ENCODE measurements at places on chromosomes 6 and 20.

DNA sequence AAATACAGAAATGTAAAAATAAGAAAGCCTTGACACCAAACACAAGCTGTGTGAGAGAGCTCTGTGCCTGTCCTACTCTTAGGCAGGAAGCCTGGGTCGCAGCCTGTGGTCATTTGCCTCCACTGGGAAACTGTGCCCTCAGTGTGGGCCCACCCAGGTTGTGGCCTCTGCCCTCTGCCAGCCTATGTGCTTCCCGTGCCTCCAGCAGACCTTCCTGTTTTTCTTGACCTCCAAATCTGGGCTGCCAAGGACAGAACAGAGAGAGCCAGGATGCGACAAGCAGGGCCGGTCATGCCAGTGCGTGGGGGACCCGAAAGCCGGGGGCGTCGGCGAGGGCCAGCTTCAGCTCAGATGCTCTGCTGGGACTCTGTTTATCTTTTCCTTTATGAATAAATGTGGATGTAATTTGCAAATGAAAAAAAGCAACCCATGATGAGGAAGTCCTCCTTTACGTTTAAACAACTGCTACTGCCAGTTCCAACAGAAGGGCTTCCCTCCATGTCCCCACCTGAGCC is 189.2 kb upstream of the EXOC2 start:
- DNase-seq, result no peak

- no peak for DNase-seq
These were observed 64.5 kb downstream of the CTNNBL1 start for GRCh38 chr20:37758332-37758731.

- DNase-seq, result no peak
These were observed 7.4 kb upstream of the SLC22A2 start for GRCh38 chr6:160265869-160266476.

DNA sequence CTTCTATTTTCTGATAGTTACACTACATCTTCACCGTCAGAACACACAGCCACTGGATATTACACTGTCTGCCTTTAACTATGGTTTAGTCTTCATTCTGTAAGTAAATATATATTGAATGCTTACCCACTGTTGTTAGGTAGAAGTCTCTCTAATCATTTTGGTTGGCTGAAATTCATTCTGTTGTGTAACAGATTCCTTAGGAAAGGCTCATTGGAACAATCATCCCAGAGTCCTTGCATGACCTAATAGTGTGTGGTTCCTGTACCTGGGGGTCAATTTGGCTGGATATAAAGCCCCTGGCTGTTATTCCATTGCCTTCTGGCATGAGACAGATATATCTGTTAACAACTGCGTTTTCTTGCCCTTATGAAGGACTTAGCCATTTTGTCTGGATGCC is 9.9 kb downstream of the BLOC1S5 start:
- no peak for DNase-seq

DNA sequence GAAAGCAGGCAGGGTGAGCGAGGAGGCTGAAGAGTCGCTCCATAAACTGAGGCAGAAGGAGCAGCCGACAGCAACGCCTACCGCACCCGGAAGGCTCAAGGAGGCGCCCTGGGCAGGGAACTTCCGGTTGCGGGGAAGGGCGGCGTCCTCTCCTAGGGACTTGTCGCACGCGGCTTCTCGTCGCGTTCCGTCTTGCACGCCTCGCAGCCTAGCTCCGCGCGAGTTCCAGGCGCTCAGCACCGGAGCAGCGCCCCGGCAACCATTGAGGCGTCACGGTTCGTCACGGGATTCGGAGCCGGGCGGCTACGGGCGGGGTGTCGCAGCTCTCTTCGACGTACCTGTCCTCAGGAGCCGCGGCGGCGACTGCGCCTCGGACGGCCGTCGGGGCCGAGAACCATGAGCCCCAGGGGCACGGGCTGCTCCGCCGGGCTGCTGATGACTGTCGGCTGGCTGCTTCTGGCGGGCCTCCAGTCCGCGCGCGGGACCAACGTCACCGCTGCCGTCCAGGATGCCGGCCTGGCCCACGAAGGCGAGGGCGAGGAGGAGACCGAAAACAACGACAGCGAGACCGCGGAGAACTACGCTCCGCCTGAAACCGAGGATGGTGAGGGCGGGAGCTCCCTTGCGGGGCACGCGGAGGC is at the start of gene SPACA1:
Gene SPACA1, plus strand, starts transcription at position 332 of the 641 bp plus-strand sequence. Its CDS starts 65 bp downstream, at position 397.
- DNase-seq, result no peak

DNA sequence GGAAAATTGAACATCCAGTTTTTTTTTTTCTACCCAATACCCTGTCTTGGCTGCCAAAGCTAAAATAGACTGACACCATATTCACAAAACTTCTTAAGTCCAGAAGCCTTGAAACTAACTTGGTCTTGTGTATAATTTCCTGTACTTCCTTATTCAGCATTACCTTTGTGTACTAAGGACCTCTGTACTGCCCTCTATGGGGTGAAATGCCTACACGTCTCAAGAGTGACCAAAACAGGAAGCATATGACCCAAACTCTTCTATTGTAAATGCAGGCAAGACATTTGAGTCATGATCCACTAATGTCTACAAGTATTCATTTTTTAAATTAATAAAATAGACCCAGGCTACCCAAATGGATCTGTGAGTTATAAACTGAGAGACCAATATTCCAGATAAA is 50.4 kb downstream of the HMGCLL1 start:
- DNase-seq, result no peak

DNA sequence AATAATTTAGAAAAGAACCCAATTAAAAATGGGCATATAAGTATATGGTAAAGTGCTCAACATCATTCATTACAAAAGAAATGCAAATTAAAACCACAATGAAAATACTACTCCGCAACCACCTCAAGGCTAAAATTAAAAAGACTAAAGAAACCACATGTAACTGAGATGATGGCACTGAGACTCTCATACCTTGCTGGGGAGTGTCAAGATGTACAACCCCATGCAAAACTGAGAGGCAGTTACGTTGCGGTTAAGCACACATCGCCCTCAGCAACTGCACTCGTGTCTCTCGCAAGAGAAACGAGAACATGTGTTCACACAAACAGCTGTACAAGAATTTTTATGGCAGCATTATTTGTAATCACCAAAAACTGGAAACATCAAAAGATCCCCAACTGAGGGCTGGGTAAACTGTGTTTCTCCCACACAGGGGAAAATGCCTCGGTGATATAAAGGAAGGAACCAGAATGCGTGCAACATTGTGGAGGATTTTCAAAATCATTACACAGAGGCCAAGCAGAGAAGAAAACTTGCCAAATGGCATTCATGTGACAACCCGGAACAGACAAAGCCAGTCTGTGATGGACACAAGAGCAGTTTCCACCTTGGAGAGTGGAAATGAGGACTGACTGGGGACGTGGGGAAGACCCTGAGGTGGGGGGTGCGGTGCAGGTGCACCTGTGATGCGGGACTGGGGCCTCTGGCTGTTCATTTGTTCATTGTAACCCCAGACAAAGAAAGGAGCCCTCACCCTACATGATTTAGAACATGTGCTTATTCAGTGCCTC is 144.9 kb downstream of the WDR27 start:
- no peak for DNase-seq

DNA sequence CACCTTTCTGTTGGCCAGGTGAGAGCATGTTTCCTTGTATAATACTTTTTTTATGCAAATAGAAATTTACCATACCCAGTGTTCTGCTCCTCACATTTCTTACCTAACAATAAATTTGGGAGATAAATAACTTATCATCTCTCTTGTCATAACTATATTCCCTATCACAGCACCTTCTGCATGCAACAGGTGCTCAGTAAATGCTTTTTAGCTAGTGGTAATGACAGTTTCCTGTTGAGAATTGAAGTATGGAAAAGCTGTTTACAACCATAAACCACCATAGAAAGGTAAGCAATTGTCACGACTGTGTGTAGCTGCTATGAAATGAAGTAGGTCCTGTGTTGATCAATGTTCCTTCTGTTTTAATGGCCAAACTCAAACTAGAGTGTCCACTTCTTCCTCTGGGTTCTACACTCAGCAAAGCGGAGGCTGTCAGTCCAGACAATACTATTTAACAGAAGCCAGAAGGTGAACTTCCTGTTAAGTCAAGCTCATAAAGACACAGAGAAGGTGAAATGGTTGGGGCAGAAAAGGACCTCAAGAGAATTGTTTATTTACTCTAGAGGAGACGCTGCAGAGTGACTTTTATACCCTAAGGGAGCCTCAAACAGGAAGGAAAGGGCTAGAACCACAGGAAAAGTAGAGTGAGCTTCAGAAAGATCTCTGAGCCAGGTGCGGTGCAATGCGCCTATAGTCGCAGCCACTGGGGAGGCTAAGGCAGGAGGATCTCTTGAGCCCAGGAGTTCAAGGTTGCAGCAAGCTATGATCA is 84.0 kb upstream of the SLC22A16 start:
- no peak for DNase-seq

- no peak for DNase-seq
These were observed 455.0 kb downstream of the RFPL4B start for GRCh38 chr6:112802144-112802543.

DNA sequence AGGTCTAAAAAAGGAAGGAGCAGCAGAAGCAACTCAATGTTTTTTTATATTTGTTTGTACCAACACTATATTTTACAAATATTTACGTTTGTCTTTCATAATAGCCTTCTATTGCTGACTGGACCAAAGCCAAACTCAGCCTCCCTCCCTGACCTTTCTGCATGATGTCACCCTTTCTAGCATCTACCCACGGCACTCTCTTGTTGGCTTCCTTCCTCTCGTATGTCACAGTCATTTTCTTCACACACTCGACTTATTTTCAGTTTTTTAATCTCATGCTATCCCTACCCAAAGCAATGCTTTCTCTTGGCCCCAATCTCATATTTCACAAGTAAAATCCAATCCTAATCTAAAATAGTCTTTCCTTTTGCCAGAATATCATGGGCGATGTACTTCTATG is 16.3 kb upstream of the FAM8A1 start:
- DNase-seq, result no peak

DNA sequence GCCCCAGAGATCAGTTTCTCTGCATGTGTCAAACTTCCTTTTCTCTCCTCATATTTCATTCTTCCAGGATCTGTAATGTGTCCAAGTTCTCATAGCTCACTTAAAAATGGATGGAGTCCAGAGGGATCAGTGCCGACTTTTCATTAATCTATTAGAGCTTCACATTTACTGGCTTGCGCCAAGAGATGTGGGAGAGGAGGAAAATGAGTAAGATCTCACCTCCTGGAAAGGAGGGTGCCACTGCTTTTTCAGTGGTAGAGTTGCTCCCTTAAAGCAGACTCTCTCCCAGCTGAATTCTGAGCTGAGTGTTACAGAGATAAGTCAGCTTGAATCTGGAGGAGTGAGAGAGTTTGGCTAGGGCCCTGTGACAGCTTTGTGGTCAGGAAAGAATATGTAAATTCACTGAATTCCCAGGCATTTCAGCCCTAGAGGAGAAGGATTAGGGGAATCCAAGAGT is 175.9 kb downstream of the SOX4 start:
- no peak for DNase-seq

DNA sequence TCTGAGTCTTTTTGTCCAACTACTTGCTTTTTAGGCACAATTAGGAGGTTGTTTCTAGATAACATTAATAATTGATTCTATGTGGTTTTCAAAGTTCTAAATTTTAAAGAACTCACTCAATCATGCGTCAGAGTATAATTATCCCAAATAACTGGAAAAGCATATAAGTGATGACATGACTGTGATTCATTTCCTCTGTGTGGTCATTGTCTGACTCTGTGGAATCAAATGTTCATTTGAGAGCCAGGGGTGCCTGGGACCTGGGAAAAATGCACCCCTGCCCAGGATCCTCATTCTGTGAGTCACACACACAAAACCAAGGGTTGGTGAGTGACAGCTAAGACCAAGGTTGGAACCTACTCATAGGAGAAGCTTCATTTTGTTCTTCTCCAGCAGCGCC is 127.1 kb upstream of the MLIP start:
- no peak for DNase-seq

- DNase-seq, result no peak
These were observed 302.3 kb downstream of the TBC1D7 start for GRCh38 chr6:13025893-13026499.

DNA sequence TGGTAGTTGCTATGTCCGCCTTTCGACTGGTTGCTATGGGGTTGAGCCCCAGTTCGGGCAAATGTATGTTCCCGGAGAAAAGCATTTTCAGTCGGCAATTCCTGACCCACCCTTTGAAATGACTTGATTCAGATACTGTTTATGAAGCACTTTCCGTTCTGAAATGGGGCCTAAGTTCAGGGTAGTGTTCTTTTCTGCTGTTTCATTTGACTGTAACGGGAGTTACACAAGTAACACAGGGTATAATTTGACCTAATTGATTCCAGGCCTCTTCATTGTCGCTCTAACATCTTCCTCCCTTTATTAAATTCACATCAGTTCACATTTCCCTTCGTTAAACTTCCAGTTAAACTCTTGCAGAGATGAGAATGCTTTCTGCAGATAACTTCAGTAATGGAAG is 85.5 kb downstream of the BMP6 start:
- DNase-seq, result no peak

GRCh38 chr6:4078691-4079471 is at the start of gene FAM217A:
Gene FAM217A, minus strand, starts transcription at chr6:4079137. Its CDS starts 1,723 bp downstream, at chr6:4077414.
- DNase-seq, result no peak

DNA sequence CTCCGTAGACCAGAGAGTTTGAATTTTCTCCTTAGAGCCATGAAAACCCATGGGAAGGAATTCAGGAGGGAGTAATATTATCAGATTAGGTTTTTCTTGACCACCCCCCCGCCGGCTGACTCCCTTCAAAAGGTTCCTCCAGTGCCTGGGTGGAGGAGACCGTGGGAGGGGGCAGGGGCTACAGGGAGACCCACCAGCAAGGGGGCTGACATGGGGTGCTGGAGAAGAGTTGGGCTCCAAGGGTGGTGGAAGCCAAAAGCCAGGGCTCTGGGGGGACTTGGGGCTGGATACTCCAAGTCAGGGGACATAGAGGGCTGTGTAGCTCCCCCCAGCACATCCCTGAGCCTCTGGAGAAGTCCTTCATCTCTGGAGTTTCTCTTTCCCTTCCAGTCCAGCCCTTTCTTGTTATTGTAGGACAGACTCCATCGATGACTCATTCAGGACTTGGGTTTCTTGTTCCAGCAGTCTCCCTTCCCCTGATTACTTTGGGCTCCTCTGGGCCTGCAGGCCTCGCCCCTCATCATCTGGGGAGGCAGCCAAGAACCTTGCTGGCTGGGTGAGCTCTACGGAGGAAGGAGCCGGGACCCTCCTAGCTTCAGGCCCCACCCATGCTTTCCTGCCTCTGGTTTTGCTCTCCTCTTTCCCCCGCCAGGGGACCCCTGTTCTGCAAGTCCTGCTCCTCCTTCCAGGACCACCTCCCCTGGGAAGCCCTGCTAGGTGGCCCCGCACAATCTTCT is 10.5 kb upstream of the KIAA1755 start:
- no peak for DNase-seq

- DNase-seq, result no peak
These were observed 11.1 kb upstream of the SLC16A10 start for GRCh38 chr6:111076024-111076695.

- no peak for DNase-seq
These were observed 62.2 kb upstream of the CLDN20 start for GRCh38 chr6:155201461-155202226.

DNA sequence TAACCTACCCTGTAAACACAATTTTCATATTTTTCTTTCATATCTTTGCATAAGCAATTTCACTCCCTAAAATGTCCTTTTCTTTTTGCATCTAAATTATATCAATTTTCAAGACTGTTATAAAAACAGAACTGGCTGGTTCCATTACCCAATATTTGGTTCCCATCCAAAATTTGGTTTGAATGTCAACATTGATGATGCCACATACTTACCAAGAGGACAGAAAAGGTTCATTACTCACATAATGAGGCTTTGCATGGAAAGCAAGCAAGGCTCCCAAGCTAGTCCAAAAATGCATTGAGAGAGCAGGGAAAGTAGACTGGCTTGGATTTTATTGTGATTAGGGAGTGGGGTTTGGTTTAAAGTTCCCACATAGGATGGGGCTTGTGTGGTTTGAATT is 144.4 kb upstream of the AKIRIN2 start:
- DNase-seq, result no peak
